ENCODE measurements at places on chromosomes 6 and 20.
A peak's percentile ranks its signal among the peaks of the same experiment; 100 is the strongest.

- no peak for DNase-seq
These were observed 40.7 kb downstream of the TGM3 start for GRCh38 chr20:2336471-2336870.

- DNase-seq: peak; percentile 5
These were observed 35.3 kb downstream of the EFCAB8 start for GRCh38 chr20:32894026-32894483.

DNA sequence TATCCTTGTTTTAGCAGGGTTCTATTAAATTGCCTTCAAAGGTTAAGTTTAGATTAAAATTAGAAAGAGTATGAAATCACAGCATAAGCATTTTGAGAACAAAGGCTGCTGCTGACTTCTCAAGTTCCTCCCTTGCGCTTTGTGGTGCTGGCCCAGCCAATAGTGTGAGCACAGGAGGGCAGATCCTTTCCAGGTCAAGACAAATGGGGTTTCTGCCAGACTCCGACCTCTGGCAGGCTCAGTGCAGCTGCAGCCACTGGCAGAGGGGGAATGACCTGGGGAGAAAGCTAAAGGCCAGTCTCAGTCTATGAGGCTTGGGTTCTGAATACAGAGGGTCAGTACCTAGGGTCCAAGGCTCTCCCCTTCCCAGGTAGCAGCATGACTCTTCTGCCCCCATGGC, 27.0 kb downstream of the CLIC5 start:
- no peak for DNase-seq

- DNase-seq: no peak
These were observed 2.3 kb downstream of the SUPT3H start for GRCh38 chr6:45375449-45375848.

DNA sequence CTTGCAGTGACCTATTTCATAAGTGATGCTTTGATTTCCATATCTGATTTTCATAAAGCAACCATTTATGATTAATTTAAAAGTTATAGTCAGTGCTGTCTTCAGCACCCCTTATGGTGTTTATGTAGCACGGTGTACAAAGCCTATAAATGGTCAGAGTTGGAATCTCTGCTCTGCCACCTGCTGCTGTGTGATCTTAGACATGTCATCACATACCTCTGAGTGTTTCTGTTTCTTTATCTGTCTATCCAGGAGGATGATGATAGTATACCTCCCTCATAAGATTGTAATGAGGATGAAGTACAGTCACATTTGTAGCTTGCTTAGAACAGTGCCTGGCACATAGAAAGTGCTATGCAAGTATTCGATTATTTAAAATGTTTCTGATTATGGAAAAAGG, 100.5 kb downstream of the SAMD3 start:
- DNase-seq: no peak

- no peak for DNase-seq
These were observed 5.1 kb downstream of the TFB1M start for GRCh38 chr6:155309150-155309549.

- no peak for DNase-seq
These were observed 29.5 kb upstream of the MAS1L start for GRCh38 chr6:29517245-29517644.

DNA sequence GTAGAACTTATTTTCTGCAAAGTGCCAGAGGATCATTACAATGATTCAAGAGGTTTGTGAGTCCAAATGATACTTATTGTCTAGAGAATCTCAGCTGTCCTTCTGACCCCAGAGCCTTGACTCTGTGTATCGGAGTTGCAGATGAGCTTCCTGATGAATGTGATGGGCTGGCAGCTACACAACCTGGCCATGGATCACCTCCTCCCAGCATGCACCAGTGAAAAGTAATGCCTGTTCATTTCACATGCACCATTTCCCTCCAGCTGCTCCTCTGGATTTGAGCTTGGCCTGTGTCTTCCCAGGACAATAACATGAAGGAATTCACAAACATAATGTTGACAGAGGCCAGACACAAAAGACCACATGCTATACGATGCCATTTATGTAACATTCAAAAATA, 30.0 kb downstream of the SNHG17 start:
- no peak for DNase-seq

- DNase-seq: peak; percentile 89
These were observed 60.9 kb downstream of the RPRD1B start for GRCh38 chr20:38094373-38094891.

DNA sequence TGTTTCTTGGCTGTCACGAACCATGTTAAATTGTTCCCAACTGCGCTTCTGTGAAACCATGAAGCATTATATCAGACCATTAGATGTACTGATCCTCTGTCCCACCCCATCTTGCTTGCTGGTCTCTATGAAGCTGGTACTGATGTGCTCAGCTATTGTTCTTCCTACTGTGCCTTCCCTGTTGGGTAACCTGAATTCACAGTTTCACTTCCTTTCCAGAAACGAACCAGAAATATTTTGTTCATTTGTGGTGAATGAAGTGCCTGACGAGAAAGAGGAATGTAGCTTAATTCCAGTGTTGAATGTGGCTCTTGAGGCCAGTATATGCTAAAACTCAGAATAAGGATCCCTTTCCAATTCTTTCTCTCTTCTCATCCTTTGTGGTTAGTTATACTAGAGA, 58.1 kb upstream of the SNAP91 start:
- no peak for DNase-seq

DNA sequence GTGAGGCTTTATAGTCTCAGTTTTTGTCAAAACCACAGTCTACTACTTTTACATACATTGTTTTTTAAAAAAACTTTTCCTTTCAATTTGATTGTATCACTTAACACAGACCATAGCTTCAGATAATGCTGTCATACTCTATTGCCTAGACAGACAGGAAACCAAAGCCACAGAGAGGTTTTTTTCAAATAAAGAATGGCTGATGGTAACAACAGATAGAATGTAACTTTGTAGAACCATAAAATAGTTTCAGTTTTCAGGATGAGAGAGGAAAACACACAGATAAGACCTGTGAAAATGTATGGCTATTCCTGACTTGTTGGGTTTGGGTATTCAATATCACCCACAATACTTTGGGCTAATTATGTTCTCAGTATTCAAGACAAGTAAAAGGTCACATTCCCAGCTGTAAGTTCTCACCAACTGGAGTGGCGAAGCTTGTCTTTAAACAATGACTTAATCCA, 94.0 kb downstream of the ADGRG6 start:
- DNase-seq: peak; percentile 85

DNA sequence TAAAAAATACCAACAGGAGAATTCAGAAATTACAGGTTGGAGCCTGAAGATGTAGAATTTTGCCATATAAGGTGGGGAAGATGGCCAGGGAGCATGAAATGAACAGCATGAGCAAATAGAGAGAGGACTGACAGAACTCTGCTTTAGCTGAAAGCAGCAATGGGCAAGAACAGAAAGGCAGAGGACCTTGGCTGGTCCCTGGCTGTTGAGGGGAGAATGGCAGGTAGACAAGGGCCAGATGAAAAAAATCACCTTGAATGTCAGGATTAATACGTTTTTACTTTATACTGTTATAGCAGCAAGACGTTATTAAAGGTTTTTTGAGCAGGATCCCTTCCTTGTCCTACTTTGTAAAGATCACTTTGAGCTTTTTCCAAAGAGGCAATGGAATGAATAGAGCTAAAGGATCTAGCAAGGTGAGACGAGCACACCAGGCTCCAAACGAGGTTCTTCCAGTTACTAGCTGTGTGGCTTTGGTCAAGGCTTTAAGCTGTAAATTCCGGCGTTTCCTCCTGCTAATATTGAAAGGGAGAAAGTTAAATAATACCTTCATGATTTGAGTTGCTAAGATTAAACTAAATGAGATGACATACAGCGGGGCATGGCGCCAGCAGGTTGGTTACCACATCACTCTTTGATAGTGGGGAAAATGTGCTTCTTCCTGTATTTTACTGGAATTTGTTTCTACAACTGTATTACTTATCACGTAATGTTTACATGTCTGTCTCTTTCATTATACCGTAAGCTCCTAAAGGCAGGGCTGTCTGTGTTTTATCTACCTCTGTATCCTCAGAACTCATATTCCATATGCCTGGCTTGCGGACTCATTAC, 776 bp downstream of the PPIL1 start:
- DNase-seq: peak; percentile 44

DNA sequence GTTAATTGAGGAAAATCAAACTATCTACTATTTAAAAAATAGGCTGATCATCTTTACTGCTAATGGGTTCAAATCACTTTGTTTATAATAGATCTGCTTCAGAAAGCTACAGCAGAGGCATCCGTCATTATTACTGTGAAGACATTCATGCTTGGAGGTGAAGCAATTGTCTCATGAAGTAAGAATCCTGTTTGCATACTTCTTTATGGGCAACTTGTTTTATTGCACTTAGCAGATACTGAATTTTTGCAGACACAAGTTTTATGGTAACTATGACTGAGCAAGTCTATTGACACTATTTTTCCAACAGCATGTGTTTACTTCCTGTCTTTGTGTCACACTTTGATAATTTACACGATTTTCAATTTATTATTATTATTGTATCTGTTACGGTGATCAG, 573.9 kb downstream of the RFPL4B start:
- no peak for DNase-seq

DNA sequence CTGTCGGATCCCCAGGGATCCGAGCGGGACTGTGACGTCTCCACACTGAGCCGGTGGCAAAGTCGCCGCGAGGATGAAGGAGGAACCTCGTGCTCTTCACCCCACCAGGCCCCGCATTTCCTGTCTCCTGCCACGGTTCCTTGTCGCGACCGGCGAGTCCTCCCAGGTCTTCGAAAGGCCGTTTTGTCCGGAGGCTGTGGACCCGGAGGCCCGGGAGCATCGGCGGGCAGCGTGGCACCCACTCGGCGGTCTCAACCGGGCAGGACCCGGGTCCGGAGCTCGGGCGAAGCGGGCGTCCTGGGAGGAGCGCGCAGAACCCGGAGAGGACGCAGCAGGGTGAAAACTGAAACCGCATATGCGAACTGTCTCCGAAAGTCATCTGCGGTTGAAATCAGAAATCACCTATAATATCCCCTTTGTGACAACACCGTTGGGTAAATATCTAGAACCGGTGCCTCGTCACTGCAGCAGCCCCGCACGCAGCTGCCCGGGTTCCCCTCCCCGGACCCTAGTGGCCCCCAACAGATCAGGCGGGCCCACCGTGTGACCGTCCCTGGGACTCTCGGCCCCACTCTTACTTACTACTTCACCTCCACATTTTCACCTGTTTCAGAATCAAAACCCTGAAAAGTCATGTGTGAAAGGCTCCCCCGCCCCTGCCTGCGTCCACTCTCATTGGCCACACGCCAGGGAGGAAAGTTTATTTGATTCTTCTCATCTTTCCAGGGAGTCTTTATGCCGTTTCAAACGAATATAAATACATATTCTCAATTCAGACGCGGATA, 3.1 kb upstream of the ULBP2 start:
- peak; percentile 66 for DNase-seq
